Lung microvascular endothelial cell (primary cell): ENCODE measurements at places on chromosomes 3 and 15. TPM values are rescaled to one million over a fixed set of nuclear protein-coding genes. Genes with fewer than 3 reads are reported as not detected.

ARL14 gene
- total RNA-seq, result not detected in 2 replicates

KBTBD8 gene
- total RNA-seq, result 1.5 and 2.4 TPM in 2 replicates

ROBO2 gene
- not detected in 2 replicates for total RNA-seq

NME9 gene
- total RNA-seq, result under 0.01 and 0.22 TPM in 2 replicates

PAQR9 gene
- not detected in 2 replicates for total RNA-seq

TNFAIP8L3 gene
- total RNA-seq, result 69.1 and 112 TPM in 2 replicates

BUB1B gene
- 3.0 and 10.5 TPM in 2 replicates for total RNA-seq

CELF6 gene
- total RNA-seq, result 0.20 TPM in 1 of 2 replicates, not detected in the other
